ENCODE measurements at places on chromosomes 12 and 14.

GRCh38 chr12:113528606-113529293, 57.1 kb upstream of the LHX5 start:
- DNase-seq = no peak

GRCh38 chr14:49173765-49174373, 412.3 kb downstream of the RPS29 start:
- DNase-seq = peak; percentile 61

DNA sequence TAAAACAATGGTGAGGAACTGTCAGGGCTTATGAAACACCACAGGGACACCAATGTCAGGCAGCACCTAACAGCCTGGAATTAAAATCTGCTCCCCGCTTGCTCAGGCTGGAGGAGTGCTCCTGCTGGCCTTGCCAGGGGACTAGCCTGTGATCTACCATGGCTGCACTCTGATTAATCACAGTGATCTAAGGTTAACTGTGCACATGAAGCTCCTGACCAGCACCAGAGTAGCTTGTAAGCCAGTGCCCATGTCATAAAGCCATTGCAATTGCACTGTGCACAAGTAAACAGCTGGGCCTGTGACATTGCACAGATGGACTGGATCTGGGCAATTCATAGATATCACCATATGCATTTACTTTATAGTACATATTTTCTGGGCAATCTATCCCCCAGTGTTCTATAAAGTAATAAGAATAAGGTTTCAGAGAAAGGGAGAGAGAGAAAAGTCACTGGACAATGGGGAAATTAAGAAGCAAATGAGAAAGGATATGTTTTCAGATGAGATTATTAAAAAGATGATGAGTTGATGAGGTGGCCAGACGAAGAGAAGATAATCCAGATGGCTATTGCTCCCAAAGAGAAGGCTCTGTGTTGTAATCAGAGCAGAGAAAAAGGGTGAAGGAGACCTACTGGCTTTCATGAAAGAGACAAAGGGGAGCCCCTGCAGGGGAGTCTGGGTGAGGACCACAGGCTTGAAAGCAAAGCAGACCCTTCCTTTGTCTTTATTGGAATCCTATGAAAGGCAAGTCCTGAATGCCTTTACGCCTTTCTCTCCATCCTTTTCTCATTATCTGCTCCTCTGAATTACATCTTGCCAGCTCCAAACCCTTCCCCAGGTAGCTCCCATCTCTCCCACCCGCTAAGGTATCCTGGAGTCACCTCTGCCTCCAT, 145.8 kb downstream of the SLC38A6 start:
- no peak for DNase-seq

GRCh38 chr14:73760598-73761586, 46.7 kb upstream of the PNMA1 start:
- no peak for DNase-seq

DNA sequence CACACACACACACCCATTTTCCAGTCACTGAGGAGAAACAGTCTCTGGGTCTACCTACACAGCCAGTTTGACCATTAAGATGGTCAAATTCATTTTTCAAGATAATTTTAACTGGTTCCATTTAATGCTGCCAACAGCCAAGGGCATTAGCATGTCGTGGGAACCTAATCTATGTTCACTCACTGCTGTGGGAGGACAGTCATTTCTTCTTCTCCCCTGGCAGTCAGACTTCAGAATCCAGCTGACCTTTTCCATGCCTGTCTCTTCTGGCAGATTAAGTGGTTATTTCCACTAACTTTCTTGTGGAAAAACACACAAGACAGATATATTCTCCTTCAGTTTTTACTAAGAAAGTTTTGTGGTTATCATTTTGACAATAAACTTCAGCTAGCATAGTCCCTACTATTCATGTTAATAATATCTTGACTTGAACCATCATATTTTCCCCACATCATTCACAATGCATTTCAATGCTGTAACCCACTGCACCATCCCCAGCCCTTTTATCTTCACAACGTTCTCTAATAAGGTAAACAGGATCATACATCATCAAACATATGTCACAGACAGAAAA, 82.2 kb downstream of the DAD1 start:
- DNase-seq = no peak

DNA sequence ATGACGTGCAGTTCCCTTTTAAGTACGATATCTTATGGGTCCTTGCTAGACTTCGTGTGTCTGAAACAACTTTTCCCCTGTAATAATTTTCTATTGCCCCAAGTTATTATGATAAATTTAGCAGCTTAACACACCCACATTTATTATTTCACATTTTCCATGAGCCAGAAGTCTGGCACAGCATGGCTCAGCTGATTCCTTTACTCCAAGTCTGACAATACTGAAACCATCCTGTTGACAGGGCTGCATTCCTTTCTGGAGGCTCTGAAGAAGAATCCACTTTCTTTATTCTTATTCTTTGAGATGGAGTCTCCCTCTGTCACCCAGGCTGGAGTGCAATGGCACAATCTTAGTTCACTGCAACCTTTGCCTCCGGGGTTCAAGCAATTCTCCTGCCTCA, 80.9 kb downstream of the DENND5B start:
- no peak for DNase-seq

DNA sequence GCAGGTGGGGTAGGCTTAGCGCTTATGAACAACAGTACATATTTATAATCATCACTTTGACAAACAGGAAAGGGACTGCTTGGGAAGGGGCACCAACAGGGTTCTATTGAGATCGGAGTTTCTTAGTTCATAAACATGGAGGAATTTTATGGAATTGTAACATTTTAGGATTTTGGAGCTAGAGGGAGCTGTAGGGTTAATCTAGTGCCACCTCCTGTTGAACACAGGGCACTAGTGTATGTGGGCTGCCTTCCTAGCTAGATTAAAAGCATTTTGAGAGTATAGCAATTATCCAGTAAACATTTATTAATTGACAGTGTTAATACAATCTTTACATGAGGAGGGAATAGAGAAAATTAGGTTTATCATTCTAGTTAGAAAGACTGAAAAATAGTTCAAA, 23.1 kb upstream of the TBC1D30 start:
- DNase-seq = no peak

Measured in stimulated activated CD8-positive, alpha-beta memory T cell treated with anti-CD3 and anti-CD28 coated beads, Interleukin-4, amount 100 ng/mL, for 48 hours (primary cell).